ENCODE measurements at places on chromosomes 5 and 9. TPM values are rescaled to one million over a fixed set of nuclear protein-coding genes. Genes with fewer than 3 reads are reported as not detected.

Gene ADAMTS6
- 1.5 TPM for total RNA-seq

Gene CDX1
- not detected for total RNA-seq

Gene HAND1
- not detected for total RNA-seq

Gene SNX2
- 30.5 TPM for total RNA-seq

Gene SPINK5
- not detected for total RNA-seq

DNA sequence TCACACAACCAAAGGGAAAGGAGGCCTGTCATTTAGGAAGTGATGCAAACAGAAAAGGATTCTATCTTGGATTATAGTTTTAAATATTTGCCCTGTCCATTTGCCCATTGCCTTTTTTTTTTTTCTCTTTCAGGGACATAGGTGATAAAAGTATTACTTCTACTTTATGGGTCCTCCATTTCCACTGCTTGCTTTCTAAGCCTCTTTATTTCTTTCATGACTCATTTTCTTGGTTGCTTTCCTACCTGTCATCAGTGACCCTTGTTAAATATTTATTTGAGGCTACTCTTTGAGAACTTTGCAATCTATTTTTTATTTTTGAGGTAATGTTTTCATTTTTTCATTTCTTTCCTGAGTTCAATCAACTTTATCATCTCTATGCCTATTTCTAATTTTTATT lies 522.9 kb upstream of the ARRDC3 start:
- no peaks in the 10 kb centered on the region for H3K36me3 ChIP-seq
- H3K4me3 ChIP-seq, result no peak overlapping the region
- peak overlapping the region; percentile 88 for H3K27ac ChIP-seq
- H3K27me3 ChIP-seq, result no peaks in the 10 kb centered on the region

GRCh38 chr9:98168941-98169488 lies 23.4 kb downstream of the CORO2A start:
- no peaks in the 10 kb centered on the region for H3K36me3 ChIP-seq
- H3K27me3 ChIP-seq, result no peaks in the 10 kb centered on the region
- H3K27ac ChIP-seq, result peak overlapping the region; percentile 14
- no peak overlapping the region for H3K4me3 ChIP-seq

DNA sequence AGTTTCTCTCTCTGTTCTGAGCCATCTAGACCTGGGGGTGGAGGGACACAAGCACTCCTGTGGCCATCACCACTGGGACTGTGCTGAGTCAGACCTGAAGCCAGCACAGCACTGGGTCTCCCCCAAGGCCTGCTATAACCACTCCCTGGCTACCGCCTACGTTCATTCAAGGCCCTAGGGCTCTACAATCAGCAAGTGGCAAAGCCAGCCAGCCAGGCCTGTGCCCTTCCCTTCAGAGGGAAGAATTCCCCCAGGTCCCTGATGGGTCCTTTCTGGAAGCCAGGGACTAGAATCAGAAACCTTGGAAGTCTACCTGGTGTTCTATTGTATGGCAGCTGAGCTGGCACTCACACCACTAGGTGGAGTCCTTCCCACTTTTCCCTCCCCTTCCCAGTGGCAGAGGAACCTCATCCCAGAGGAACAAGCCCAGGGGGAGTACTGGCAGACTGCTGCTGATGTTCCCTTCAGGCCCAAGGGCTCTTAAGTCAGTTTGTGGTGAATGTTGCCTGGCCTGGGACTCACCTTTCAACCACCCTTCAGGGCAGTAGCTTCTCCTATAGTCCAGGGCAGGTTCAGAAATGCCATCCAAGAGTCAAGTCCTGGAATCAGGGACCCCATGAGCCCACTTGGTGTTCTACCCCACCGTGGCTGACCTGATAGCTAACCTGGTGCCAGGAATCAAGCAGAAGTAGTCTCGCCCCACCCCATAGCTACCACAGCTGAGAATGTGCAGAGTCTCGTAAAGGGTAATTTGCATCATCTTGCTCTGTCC lies 20.0 kb downstream of the JMY start:
- no peaks in the 10 kb centered on the region for H3K36me3 ChIP-seq
- no peaks in the 10 kb centered on the region for H3K27me3 ChIP-seq
- H3K4me1 ChIP-seq, result peaks cover 7% of the 10 kb centered on the region
- H3K27ac ChIP-seq, result no peak overlapping the region

DNA sequence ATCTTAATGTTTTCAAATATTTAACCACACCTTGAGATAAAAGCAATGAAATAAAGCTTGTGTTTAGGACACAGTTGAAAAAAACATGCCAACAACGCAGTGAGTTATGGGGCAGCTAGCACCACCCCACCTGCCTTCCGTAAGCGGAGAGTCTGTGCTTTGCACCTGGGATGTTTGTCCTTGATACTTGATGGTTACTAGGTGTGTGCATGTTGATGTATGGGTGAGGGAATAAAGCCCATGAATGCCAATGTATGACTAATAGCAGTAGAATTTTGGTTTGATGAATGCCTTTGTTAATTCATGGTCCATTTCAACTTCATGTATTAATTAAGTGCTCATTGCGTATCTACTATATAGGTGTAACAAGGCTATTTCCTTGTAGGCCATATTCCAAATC lies 74.0 kb downstream of the PCSK5 start:
- peak; percentile 1 for DNase-seq
- H3K36me3 ChIP-seq, result no peaks in the 10 kb centered on the region
- H3K4me3 ChIP-seq, result no peak overlapping the region
- no peaks in the 10 kb centered on the region for H3K27me3 ChIP-seq
- no peak overlapping the region for H3K27ac ChIP-seq
- no peaks in the 10 kb centered on the region for H3K4me1 ChIP-seq

DNA sequence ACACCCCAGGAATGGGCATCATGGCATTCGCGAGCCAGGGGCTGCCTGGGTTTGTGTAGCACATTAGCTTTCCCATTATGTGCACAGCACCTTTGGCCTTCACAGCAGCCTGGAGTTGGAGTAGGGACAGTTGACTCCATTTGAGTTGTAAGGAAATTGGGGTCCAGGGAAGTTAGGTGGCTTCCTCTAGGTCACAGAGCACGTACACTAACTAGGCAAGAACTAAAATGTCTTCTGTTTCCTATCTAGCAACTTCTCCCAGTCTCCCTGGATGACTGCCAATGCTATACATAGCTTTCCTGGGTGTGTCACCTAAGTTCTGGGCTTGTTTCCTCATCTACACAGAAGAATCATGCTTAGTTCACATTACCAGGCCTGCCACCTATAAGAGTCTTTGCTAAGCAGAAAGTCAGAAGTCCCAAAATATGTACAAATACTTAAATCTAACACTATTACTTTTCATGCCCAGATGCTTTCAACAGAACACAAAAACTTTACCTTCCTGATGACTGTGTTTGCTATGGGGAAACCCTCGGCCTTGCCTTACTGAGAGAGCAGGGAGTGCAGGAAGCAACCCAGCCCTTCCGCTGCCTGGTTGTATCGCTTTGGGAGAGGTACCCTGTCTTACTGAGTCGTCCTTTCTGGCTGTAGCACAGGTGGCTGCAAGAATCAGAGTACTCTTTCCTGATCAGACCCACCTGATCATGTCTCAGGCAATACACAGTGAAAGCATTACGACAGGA lies 12.0 kb downstream of the MACROH2A1 start:
- H3K27ac ChIP-seq, result peak overlapping the region; percentile 60
- H3K27me3 ChIP-seq, result no peaks in the 10 kb centered on the region
- H3K4me3 ChIP-seq, result no peak overlapping the region
- DNase-seq, result peak; percentile 87
- H3K36me3 ChIP-seq, result peaks cover 57% of the 10 kb centered on the region

GRCh38 chr5:153998010-153998409 lies 40.7 kb downstream of the FAM114A2 start:
- no peaks in the 10 kb centered on the region for H3K4me1 ChIP-seq
- no peak overlapping the region for H3K27ac ChIP-seq
- no peaks in the 10 kb centered on the region for H3K27me3 ChIP-seq
- DNase-seq, result no peak

DNA sequence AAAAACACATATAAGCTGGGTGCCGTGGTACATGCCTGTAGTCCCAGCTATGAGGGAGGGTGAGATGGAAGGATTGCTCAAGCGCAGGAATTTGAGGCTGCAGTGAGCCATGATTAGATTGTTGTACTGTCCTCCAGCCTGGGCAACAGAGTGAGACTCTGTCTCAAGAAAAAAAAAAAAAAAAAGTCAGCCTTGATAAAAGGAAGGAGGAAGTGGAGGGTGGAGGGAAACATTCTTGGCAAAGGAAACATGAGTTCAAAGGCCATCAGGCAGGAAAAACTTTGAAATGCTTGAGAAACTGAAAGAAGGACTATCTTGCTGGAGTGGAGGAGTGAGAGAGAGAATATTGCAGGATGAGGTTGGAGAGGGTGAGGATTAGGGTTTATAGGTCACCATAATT lies 18.3 kb upstream of the ANKHD1 start:
- H3K27ac ChIP-seq, result no peak overlapping the region
- H3K27me3 ChIP-seq, result no peaks in the 10 kb centered on the region
- no peaks in the 10 kb centered on the region for H3K4me1 ChIP-seq
- DNase-seq, result no peak
- no peaks in the 10 kb centered on the region for H3K36me3 ChIP-seq

DNA sequence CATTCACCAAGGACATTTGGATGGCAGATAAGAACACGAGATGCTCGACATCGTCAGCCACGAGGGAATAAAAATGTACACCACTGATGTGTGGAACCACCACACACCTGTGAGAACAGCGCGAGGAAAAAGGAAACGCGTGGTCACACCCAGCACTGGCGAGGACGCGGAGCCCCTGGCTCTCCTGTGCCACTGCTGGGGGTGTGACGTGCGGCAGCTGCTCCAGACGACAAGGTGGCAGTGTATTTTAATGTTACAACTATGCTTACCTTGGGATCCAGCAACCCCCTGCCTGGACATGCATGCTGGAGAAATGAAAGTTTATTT lies 13.6 kb upstream of the CEP72 start:
- H3K27ac ChIP-seq, result no peak overlapping the region
- no peaks in the 10 kb centered on the region for H3K4me1 ChIP-seq
- no peak overlapping the region for H3K4me3 ChIP-seq
- peaks cover 58% of the 10 kb centered on the region for H3K27me3 ChIP-seq
- no peaks in the 10 kb centered on the region for H3K36me3 ChIP-seq
- no peak for DNase-seq

DNA sequence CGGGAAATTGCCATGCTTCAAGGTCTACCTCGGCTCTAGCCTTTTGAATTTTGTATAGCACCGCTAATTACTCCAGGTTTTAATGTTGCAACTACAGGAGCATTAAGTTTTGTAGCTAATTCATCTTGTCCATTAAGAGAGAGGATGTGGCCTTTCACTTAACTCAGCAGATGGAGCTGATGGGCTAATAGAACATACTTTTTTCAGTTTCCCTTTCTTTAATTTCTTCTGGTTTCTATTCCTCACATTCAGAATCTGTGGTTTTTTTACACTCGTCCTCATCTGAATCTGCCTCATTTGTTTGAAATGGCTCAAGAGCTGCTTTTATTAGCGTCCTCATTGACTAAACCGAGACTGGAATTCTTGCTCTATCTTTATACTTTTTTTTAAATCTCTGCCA lies 2085.7 kb upstream of the C9orf72 start:
- no peaks in the 10 kb centered on the region for H3K4me1 ChIP-seq
- H3K4me3 ChIP-seq, result peak overlapping the region; percentile 62

GRCh38 chr9:87211669-87212068 lies 264.4 kb upstream of the GAS1 start:
- no peaks in the 10 kb centered on the region for H3K36me3 ChIP-seq
- no peaks in the 10 kb centered on the region for H3K4me1 ChIP-seq
- H3K27ac ChIP-seq, result no peak overlapping the region
- H3K27me3 ChIP-seq, result no peaks in the 10 kb centered on the region

DNA sequence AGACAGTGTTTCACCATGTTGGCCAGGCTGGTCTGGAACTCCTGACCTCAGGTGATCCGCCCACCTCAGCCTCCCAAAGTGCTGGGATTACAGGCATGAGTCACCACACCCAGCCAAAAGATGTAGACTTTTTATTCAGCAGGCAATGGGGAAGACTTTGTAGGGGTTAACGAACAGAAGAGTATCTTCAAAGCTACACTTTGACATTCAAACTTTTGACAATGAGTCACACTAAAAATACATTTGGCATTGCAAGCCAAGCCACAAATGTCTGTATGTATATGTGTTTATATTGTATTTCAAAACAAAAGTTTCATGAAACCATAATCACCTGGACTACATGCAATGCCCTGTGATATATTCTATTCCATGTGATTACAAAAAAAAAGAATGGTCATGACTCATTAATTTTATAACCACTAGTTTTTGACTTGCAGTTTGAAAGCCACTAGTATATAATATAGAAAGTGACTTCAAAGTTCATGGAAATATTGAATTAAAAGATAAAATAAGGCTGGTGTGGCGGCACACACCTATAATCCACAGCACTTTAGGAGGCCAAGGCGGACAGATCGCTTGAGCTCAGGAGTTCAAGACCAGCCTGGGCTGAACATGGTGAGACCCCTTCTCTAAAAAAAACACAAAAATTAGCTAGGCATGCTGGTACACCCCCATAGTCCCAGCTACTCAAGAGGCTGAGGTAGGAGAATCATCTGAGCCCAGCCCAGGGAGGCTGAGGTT lies 8.3 kb downstream of the DIMT1 start:
- peaks cover 57% of the 10 kb centered on the region for H3K36me3 ChIP-seq
- 0 out of 2 replicates have a peak overlapping the region, but pooled peaks have one; percentile 12 for H3K27ac ChIP-seq
- DNase-seq, result peak; percentile 71
- H3K4me1 ChIP-seq, result peaks cover 4% of the 10 kb centered on the region
- H3K4me3 ChIP-seq, result no peak overlapping the region

DNA sequence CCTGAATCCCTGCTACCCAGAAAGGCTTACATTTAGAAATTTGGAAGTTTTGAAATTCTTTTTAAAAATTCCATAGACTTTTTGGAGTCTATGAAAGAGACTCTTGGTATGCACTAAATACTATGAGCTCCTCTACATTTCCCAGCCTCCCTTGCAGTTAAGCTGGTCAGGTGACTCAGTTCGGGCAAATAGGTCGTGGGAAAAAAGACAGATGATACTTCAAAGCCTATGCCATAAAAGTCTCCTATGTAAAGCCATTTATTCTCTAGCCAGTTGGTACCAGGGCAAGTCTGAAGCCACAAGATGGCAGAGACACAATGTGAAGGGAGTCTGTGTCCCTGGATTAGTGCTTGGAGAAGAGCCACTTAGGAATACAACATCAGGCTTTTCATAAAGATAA lies 101.8 kb downstream of the BOD1 start:
- DNase-seq, result peak; percentile 21
- H3K27ac ChIP-seq, result peak overlapping the region; percentile 77
- no peaks in the 10 kb centered on the region for H3K27me3 ChIP-seq
- peaks cover 17% of the 10 kb centered on the region for H3K4me1 ChIP-seq
- H3K36me3 ChIP-seq, result no peaks in the 10 kb centered on the region
- H3K4me3 ChIP-seq, result no peak overlapping the region

GRCh38 chr5:172453986-172454357 lies 353 bp downstream of the SH3PXD2B start:
- H3K36me3 ChIP-seq, result no peaks in the 10 kb centered on the region
- H3K27me3 ChIP-seq, result no peaks in the 10 kb centered on the region
- H3K4me1 ChIP-seq, result peaks cover 34% of the 10 kb centered on the region
- DNase-seq, result no peak
- no peak overlapping the region for H3K27ac ChIP-seq

- no peaks in the 10 kb centered on the region for H3K27me3 ChIP-seq
- no peak for DNase-seq
- no peak overlapping the region for H3K4me3 ChIP-seq
- peaks cover 5% of the 10 kb centered on the region for H3K4me1 ChIP-seq
- H3K27ac ChIP-seq, result no peak overlapping the region
Observed at GRCh38 chr5:132559383-132560060, 2.7 kb downstream of the RAD50 start.

Data from PC-3 (cell line).